ENCODE measurements at places on chromosomes 3 and 15.

- DNase-seq, result no peak
These were observed 167.3 kb upstream of the NDN start for GRCh38 chr15:23854203-23854911.

DNA sequence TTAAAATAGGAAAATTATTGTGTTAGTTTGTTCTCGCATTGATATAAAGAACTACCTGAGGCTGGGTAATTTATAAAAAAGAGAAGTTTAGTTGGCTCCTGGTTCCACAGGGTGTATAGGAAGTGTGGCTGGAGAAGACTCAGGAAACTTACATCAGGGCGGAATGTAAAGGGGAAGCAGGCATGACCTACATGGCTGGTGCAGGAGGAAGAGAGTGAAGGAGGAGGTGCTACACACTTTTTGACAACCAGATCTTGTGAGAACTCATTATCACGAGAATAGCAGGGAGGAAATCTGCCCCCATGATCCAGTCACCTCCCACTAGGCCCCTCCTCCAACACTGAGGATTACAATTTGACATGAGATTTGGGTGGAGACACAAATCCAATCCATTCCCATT, 490.7 kb downstream of the RBMS3 start:
- no peak for DNase-seq

GRCh38 chr15:75420698-75421097, 30.8 kb downstream of the SIN3A start:
- DNase-seq, result no peak

DNA sequence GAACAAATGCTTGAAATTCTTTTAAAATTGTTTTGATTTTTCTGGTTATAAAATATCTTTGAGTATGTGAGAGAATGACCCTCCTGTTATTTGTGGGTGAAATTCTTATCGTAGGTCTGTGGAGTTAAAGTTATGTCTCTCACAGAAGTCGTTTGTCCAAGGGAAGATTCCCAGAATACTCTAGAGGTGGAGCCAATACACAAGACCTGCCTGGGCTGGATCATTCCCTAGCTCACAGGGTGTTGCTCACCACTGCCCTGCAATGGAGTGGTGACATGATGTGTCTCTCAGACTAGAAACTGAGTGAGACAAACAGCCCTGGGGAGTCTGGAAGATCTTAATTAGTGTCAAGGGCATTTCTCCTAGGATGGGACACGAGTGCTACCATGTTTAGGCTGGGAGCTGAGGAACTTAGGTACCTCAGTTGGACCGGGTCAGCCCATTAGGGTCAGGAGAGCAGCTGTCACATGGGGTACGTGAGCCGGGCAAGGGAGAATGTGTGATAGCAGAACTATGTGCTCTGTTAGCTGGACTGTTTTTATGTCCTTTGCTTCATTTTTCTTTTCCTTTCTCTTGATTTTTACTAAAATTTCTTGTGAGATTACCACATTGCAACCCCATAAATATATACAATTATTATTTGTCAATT, 53.6 kb upstream of the MYO5C start:
- DNase-seq, result no peak

- DNase-seq, result no peak
These were observed 25.3 kb downstream of the MEF2A start for GRCh38 chr15:99590913-99591646.

DNA sequence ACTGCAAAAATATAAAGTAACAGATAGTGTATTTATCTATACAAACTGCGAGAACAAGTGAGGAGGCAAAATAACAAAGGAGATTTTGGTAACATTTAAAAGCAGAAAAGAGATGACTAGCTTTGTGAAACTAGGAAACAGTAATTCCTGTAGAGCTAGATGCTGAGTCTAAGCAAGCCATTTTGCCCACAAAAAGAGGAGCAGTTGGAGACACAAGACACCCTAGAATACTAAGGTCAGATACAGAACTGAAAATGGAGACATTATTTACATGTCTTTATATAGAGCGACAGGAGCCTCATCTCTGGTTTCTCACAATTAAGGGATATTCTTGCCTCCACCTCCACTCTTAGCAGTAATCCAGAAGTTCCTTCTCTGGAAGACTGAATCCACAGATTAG, 732.4 kb upstream of the GBE1 start:
- no peak for DNase-seq

GRCh38 chr3:169666076-169666375, 2.5 kb upstream of the MECOM start:
- no peak for DNase-seq

- DNase-seq, result no peak
These were observed 88.5 kb upstream of the PFN2 start for GRCh38 chr3:150059241-150059640.

DNA sequence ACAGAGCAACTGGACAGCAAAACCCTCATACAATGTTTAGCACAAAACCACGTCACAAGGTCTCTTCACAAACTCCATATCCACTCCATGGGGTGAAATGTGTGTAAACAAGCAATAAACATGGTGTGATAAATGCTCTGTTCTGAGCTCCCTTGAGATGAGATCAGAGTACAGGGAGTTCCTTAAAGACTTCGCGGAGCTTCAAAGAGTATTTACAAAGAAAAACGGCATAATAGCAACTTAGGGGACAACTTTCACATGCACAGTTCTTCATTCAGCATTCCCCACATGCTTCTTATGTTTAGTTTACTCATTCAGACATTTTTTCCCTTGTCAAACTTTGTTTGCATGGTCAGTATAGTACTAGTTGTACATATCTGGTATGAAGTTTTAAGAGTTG, 52.5 kb upstream of the SUCLG2 start:
- DNase-seq, result no peak

GRCh38 chr3:129617381-129618185, 11.1 kb upstream of the PLXND1 start:
- no peak for DNase-seq

DNA sequence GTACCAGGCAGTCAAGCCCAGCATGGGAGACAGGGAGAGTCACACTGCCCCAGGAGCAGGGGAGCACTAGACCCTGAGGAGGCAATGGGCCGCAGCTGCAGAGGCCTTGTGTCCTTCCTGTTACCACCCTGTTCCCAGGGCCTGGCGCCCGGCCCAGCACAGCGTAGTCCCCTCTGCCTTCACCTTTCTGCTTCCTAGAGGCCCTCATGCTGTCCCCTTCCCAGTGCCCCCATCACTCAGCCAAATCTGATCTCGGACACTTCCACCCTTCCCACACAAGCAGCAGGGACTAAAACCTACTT, 6.9 kb upstream of the TBC1D2B start:
- no peak for DNase-seq

- DNase-seq, result no peak
These were observed 19.6 kb upstream of the DGKG start for GRCh38 chr3:186381424-186382216.

DNA sequence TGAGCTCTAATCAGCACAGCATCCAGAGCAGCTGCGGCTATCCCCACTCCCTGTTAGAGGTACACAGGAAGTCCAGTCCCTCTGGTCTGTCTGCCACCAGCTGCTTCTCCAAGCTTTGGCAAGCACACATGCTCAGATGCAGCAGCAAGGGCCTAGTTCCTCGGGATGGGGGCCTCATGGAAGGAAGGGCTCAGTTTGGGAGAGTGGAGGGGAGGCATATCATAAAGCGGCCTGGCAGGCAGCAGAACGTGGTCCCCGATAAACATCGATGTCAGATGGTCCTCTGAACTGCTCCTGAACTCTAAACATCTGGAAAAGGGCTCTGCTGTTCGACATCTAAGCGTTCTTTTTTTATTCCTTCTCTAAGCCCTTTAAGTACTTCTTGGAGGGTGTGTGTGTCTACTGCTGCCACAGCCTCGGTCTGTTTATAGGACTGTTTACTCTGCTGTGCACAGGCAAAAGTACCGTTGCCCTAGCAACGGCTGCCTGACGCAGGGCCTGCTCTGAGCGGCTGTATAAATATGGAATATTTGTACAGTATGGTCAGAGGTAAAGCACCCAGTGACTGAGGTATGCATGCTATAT, 74.6 kb downstream of the PRICKLE2 start:
- peak; percentile 80 for DNase-seq

GRCh38 chr3:127784283-127784682, 38.0 kb downstream of the MGLL start:
- no peak for DNase-seq

DNA sequence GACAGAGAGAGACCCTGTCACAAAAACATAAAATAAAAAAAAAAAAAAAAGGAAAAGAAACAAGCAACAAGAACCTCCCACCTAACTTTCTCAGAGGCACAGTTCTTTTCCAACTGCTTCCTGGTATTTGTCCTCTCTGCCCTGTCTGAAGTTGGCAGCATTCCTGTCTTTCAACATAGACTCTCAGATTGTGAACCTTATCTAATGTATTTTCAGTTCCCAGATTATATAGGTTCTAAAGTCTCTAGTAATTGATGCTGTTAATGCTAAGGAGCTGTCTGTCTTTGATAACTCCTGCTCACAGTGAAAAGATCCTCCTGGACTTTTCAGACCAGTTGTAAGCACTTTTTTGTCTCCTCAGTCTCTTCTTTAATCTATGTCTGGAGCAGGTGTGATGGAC, 199.5 kb upstream of the P2RY1 start:
- no peak for DNase-seq

DNA sequence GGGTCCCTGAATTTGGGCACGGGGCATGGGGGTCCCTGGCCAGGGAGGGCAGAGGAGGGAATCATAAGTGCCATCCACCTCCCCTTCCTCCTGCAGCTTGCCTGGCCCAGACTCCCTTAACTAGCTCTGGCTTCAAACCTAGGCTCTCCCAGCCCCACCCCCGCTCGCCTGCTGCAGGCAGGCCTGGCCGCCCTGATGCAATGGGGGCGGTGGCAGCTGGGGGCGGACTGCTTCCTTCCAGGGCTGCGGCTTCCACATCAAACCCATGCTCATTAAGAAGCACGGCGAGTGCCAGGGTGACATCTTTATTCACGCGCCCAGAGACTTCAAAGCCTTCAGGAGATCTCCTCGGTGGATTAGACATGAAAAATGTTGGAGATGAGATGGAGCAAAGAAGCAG, 123.1 kb downstream of the TPRA1 start:
- no peak for DNase-seq

GRCh38 chr15:85541744-85542143, 161.3 kb downstream of the AKAP13 start:
- DNase-seq, result no peak

- DNase-seq, result no peak
These were observed 32.9 kb downstream of the RNF111 start for GRCh38 chr15:59020322-59020721.

DNA sequence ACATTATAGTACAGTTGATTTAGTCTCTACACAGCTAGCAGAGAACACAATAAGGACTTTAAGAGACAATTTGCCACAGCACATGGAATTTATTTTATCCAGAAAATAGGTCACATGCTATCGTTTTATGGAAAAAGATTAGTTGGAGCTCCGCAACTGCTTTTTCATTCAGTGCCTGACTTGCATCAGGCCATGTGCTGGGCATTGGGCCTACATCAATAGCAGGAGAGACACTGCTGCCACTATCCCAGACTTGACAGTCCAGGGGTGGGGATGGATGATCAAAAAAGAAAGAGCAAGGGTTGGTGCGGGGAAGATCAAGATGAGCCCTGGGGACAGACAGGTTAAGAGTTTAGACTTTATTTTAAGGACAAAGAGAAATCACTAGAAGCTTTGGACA, 75.2 kb upstream of the C3orf80 start:
- no peak for DNase-seq

GRCh38 chr3:127112796-127113570, 79.9 kb upstream of the PRR23E start:
- no peak for DNase-seq

DNA sequence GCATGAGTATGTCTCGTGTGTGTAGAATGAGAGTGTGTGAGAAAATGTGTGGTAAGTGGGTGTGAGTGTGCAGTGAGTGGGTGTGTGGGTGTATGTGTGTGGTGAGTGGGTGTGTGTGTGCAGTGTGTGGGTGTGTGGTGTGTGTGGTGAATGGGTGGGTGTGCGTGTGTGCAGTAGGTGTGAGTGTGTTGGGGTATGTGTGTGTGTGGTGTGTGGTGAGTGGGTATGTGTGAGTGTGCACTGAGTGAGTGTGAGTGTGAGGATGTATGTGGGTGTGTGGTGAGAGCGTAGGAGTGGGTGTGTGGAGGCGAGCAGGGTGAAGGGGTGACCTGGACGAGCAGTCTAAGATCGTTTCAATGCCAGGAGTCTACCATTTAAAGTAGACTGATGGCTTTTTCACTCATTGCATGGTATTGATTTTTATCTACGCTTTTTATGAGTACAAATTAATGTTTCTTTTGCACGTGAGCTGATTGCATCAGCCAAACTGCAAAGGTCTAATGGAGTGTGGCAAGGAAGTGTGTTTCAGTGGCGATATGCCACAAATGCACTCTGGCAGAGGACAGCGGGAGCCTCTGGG, 1.6 kb upstream of the CPN2 start:
- no peak for DNase-seq

DNA sequence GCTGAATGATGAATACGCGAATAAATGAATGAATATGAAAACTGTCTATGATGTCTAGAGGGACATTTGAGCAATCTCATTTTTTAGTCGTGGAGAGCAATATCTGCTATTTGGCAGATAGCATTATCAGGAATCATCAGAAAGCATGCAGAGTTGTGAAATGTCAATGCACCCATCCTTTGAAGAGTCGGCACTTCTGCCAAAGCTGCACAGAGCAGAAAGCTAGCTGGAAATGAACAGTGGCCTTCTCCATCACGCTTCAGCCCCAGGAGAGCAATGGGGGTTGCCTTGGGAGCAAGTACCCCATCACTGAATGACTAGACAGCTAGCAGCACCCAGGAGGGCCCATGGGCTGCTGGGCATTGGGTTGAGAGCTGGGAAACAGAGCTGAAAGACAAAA, 69.1 kb upstream of the PROK2 start:
- no peak for DNase-seq

DNA sequence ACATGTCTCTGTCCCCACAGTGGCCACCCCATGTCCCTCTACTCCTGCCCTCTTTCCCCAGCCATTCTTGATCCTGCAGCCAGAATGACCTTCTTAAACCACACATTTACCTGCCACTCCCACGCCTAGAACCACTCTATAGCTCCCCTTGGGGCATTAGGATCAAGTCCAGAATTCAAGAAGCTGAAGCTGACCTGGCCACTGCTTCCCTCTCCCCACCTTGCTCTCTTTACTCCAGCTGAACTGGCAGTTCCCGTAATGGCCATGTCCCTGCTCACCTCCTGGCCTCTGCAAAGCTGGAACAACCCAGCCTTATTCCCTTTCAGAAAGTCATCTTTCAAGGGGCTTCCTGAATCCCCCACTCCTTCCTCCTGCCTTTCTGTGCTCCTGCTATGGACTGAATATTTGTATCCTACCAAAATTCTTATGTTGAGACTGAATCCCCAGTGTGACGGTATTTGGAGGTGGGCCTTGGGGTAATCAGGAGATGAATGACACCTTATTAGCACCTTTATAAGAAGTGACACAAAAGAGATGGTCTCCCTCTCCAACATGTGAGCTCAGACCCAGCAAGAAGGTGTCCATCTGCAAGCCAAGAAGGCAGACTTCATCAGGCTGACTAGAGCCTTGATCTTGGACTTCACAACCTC, 3.8 kb downstream of the CSRNP1 start:
- no peak for DNase-seq

DNA sequence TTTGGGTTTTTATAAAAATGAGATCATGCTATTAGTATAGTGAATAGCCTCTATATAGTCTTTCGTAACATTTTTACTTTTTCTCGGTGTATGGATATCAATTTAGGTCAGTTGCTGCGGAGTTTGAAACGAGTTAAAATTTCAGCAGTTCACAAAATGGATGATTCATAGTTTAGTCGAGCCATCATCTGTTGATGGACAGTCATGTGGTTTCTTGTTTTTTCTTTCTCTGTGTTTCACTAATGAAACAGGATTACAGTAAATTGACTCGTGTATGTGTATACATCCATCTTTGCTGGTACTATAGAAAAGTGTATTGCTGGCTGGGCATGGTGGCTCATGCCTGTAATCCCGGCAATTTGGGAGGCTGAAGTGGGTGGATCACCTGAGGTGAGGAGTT, 106.8 kb downstream of the IGF1R start:
- no peak for DNase-seq
